ENCODE measurements at places on chromosomes 11 and 22. TPM values are rescaled to one million over a fixed set of nuclear protein-coding genes. Genes with fewer than 3 reads are reported as not detected.

SCGB1A1 gene
- total RNA-seq = not detected

PANX2 gene
- 0.37 TPM for total RNA-seq

LRRC32 gene
- total RNA-seq = 36.7 TPM

PDGFB gene
- not detected for total RNA-seq

OR10S1 gene
- total RNA-seq = not detected

OTOG gene
- total RNA-seq = not detected

SLC6A5 gene
- total RNA-seq = not detected
